Activated T-cell treated with anti-CD3 and anti-CD28 coated beads, Interleukin-2, amount 50 U/mL, for 72 hours (primary cell): ENCODE measurements at places on chromosomes 16 and 17.

GRCh38 chr16:71969353-71969752 is 30.8 kb downstream of the PKD1L3 start:
- H3K4me3 ChIP-seq = no peak overlapping the region
- no peaks in the 10 kb centered on the region for H3K4me1 ChIP-seq
- no peaks in the 10 kb centered on the region for H3K36me3 ChIP-seq
- no peaks in the 10 kb centered on the region for H3K27me3 ChIP-seq
- DNase-seq = no peak

DNA sequence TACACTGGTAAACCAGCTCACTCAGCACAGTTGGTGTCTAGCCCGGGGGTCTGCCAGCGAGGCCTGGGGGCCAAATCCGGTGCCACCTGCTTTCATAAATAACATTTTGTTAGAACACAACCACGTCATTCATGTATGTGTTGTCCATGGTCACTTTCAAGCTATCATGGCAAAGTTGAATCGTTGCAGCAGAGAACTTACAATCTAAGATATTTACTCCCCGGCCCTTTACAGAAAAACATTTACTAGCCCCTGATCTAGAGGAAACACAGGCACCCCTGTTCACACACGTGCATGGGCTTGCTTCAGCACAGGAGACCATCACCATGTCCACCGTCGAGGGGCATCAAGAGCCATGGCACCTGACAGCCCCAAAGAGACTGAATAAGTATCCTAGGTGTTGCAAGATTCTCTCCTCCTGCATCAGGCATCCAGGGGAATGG is 111.4 kb upstream of the DNAH9 start:
- no peaks in the 10 kb centered on the region for H3K4me1 ChIP-seq
- no peak overlapping the region for H3K27ac ChIP-seq
- DNase-seq = no peak
- no peaks in the 10 kb centered on the region for H3K27me3 ChIP-seq
- no peak overlapping the region for H3K4me3 ChIP-seq
- no peaks in the 10 kb centered on the region for H3K36me3 ChIP-seq

- H3K36me3 ChIP-seq = peaks cover 13% of the 10 kb centered on the region
- no peaks in the 10 kb centered on the region for H3K27me3 ChIP-seq
- no peak for DNase-seq
- H3K27ac ChIP-seq = no peak overlapping the region
- no peaks in the 10 kb centered on the region for H3K4me1 ChIP-seq
Observed at GRCh38 chr17:59018019-59018418, 88.7 kb downstream of the TRIM37 start.

GRCh38 chr17:59776577-59776976 is 69.1 kb downstream of the VMP1 start:
- H3K4me1 ChIP-seq = peaks cover 38% of the 10 kb centered on the region
- H3K27me3 ChIP-seq = no peaks in the 10 kb centered on the region
- H3K36me3 ChIP-seq = peaks cover 33% of the 10 kb centered on the region
- H3K27ac ChIP-seq = peak overlapping the region; percentile 52

- no peak overlapping the region for H3K4me3 ChIP-seq
- no peak for DNase-seq
- peaks cover 18% of the 10 kb centered on the region for H3K27me3 ChIP-seq
- peaks cover 10% of the 10 kb centered on the region for H3K4me1 ChIP-seq
- H3K27ac ChIP-seq = no peak overlapping the region
- H3K36me3 ChIP-seq = no peaks in the 10 kb centered on the region
Observed at GRCh38 chr17:7290685-7291084, 3.8 kb downstream of the YBX2 start.

- DNase-seq = no peak
- H3K4me3 ChIP-seq = no peak overlapping the region
- peaks cover 6% of the 10 kb centered on the region for H3K4me1 ChIP-seq
Observed at GRCh38 chr16:4025428-4025827, 90.8 kb downstream of the ADCY9 start.

DNA sequence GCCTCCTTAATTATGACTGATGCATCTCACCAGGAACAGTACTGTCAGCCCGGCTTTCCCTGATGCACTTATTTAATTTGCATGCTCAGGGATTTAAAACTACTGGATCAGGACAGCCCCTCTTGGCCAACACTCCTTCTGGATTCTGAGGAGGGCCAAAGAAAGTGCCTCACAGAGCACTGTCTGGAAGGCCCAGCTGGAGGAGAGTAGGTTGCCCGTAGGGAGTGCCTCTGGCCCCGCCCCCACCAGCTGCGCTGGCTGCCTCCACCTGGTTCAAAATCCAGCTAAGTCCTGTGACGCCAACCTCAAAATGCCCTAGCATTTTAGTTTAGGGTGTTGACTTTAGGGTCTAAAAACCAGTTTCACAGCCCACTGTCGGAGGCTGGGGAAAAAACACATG is 49.4 kb upstream of the SREBF1 start:
- H3K27me3 ChIP-seq = no peaks in the 10 kb centered on the region
- no peak for DNase-seq
- H3K4me1 ChIP-seq = no peaks in the 10 kb centered on the region
- no peak overlapping the region for H3K4me3 ChIP-seq

DNA sequence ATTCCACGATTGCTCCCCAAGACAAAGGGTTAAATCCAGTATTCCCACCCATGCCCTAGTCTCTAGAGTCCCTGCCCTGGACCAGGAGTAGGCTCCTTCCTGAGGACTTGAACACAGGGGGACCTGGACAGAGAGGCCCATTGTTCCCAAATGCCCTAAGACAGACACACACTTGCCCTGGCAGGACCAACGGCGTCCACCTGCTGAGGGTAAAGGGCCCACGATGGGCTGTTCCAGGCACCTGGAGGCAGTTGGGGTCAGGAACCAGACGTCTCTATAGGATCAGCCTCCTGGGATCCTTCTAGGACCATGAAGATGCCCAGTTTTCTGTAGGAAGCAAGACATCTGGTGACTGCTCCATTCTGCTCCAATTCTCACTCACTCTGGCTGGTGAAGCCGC is 39.3 kb downstream of the TNFRSF13B start:
- no peaks in the 10 kb centered on the region for H3K4me1 ChIP-seq
- no peak for DNase-seq
- no peak overlapping the region for H3K4me3 ChIP-seq
- no peaks in the 10 kb centered on the region for H3K27me3 ChIP-seq
- no peak overlapping the region for H3K27ac ChIP-seq
- no peaks in the 10 kb centered on the region for H3K36me3 ChIP-seq

DNA sequence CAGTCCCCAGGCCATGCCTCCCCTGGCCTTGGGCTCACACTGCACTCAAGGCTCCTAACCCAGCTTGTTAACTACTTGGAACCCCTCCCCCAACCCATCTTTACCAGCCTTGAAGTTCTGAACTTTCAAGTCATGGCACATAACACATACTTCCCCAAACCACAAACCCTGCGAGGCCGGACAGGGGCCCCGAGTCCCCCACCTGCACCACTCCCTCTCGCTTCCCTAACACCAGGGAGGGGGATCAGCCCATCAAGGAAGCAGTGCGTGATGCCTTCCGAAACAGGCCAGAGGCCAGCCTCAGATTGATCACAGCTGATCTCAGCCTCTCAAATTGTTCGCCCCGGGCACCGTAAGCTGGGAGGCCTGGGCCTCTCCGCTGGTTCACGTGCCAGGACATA is 3.0 kb upstream of the NLRC3 start:
- no peaks in the 10 kb centered on the region for H3K27me3 ChIP-seq
- no peak for DNase-seq
- peaks cover 7% of the 10 kb centered on the region for H3K36me3 ChIP-seq
- peaks cover 52% of the 10 kb centered on the region for H3K4me1 ChIP-seq

DNA sequence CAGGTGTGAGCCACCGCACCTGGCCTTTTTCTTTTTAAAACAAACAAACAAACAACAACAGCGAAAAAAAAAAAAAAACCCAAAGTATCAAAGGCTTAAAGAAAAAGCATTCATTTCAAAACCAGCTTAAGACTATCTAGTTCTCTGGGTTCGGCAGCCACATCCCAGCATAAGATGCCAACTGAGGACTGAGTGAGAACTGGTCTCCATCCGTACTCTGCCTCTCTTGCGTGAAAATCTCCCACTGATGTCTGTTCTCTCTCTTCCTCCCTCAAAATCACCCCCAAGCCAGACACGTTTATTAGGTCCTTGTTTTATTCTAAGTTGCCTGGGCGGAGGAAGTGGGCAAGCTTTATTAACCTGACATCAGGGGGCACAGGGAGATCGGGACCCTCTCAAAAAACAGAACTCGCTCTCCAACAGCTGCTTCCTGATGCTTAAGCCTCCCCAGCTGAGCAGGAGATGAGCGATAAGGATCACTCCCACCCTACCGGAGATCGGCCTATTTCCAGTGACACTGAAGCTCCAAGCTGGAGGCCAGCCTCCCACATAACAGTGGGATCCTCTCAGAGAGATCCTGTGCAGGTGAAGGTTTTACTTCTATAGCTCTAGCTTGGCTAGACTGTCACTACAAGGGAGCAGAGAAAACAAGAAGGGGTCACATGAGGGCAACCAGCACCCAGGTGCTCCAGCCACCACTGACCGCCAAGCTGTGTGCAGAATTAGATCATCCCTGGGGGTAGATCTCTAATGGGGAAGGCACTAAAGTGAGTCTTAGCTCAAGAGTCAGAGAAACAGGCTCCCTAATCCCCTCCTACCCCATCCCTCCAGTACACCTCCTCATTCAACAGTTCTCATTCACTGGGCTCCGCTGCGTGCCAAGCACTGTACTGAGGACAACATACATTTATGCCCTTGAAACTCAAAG is 13.6 kb downstream of the CDC42EP4 start:
- H3K27me3 ChIP-seq = no peaks in the 10 kb centered on the region
- H3K4me3 ChIP-seq = no peak overlapping the region
- H3K27ac ChIP-seq = no peak overlapping the region
- no peaks in the 10 kb centered on the region for H3K36me3 ChIP-seq

GRCh38 chr16:90004577-90004976 is 14.7 kb downstream of the DBNDD1 start:
- no peak for DNase-seq
- H3K27ac ChIP-seq = no peak overlapping the region
- no peaks in the 10 kb centered on the region for H3K36me3 ChIP-seq
- H3K4me1 ChIP-seq = peaks cover 12% of the 10 kb centered on the region
- no peak overlapping the region for H3K4me3 ChIP-seq

- DNase-seq = no peak
- H3K4me1 ChIP-seq = no peaks in the 10 kb centered on the region
- no peak overlapping the region for H3K4me3 ChIP-seq
- peaks cover 33% of the 10 kb centered on the region for H3K27me3 ChIP-seq
Observed at GRCh38 chr16:49354101-49354500, 19.5 kb upstream of the C16orf78 start.

DNA sequence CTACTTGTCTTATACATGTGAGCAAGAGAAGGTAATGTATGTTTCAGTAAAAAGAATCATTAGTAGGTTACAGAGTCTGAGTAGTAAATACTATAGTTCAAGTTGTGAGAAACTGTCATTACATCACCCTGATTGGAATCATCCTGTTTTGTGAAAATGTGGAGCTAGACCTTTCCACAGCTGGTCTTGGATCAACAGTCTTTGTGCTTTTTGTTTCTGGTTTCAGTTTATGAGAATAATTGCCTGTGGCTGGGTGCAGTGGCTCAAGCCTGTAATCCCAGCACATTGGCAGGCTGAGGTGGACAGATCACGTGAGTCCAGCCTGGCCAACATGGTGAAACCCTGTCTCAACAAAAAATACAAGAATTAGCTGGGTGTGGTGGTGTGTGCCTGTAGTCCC is 19.7 kb upstream of the SHISA9 start:
- no peak overlapping the region for H3K27ac ChIP-seq
- H3K4me1 ChIP-seq = no peaks in the 10 kb centered on the region
- no peak for DNase-seq
- no peak overlapping the region for H3K4me3 ChIP-seq
- H3K27me3 ChIP-seq = peaks cover 6% of the 10 kb centered on the region

GRCh38 chr16:66845791-66846221 is 1.6 kb downstream of the CA7 start:
- peaks cover 23% of the 10 kb centered on the region for H3K4me1 ChIP-seq
- no peak for DNase-seq
- H3K27me3 ChIP-seq = peaks cover 49% of the 10 kb centered on the region
- no peak overlapping the region for H3K4me3 ChIP-seq
- no peak overlapping the region for H3K27ac ChIP-seq
- no peaks in the 10 kb centered on the region for H3K36me3 ChIP-seq

DNA sequence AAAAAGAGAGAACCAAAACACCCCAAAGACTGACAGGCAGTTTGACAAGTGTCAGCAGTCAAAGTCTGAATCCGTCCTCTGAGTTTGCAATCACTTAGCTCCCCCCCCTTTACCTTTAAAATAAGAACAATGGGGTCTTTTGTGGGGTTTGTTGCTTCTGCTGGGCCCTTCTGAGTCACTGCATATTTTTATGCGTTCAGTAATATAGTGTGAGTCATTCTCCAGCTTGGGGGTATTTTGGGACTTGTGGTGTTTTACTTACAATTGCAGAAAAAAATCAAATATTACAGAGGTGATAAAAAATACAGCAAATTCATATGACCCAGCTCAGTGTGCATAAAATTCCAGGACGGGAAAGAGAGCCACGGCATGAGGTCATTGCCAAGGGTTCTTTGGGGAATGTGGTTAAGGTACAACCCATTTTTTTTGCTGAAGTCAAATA is 120.1 kb downstream of the CYLD start:
- H3K36me3 ChIP-seq = no peaks in the 10 kb centered on the region
- H3K27ac ChIP-seq = no peak overlapping the region
- H3K4me3 ChIP-seq = no peak overlapping the region

DNA sequence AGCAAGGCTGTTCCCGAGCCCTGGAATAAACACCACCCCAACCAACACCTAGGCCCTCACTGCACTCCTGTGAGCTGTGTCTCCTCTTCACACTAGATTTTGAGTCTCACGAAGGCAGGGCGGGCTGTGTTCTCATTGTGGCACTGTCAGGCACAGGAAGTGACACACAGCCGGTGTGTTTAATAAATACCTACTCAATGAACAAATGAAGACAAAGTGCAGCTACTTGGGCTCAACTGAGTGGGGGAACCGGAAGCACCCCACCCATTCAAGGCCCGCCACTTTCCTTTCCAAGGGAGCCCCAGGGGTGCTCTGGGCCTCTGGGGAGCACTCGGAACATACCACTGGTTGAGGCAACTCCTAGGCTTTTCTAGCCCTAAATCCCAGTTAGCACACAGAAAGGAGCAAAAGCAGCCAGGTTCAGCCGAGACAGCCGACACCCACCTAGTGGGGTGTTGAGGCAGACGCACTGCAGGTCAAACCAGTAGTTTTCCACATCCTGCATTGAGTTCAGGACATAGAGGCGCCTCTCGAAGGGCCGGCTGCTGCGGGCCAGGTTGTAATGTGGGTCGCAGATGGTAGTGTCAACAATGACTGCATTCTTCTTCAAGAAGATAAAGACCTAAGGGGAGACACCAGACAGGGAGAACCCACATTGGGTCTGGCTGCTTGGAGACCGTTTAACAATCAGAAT is 57.7 kb downstream of the GTF3C1 start:
- H3K4me3 ChIP-seq = no peak overlapping the region
- DNase-seq = no peak
- H3K27me3 ChIP-seq = no peaks in the 10 kb centered on the region
- H3K27ac ChIP-seq = peak overlapping the region; percentile 81
